Activated T-helper 1 cell treated with anti-CD3 and anti-CD28 coated beads, Interleukin-2, amount 50 U/mL, for 16 hours (primary cell): ENCODE measurements at places on chromosomes 11 and 22.

DNA sequence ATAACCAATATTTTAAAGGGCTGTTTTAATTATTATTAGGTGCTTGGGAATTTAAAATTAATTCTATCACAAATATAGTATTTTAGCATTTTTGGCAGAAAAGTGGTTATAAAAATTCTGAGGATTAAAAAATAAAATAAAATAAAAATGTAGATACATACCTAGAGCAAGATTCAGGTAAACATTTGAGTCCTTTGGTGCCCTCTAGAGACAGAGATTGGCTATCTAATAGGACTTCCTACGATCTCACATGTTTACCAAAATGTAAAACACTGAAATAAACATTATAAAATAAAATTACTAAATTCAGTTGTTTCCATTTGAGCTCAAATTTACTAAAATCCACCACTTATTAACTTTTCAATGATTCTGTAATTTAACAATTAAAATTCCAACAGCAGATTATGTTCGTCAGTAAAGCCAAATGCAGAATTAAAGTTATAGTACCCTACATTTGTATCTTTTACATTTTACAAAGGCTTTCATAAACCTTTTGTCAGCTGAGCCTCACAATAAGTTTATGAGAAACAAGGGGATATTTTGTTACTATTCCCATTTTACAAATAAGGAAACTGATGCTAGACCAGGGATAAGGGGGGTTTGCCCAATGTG lies 27.7 kb downstream of the SLC36A4 start:
- no peak for DNase-seq

- no peak for DNase-seq
Measured at GRCh38 chr11:36253238-36253637, 36.0 kb downstream of the COMMD9 start.

- no peak for DNase-seq
Measured at GRCh38 chr11:110787680-110788079, 75.4 kb upstream of the ARHGAP20 start.

DNA sequence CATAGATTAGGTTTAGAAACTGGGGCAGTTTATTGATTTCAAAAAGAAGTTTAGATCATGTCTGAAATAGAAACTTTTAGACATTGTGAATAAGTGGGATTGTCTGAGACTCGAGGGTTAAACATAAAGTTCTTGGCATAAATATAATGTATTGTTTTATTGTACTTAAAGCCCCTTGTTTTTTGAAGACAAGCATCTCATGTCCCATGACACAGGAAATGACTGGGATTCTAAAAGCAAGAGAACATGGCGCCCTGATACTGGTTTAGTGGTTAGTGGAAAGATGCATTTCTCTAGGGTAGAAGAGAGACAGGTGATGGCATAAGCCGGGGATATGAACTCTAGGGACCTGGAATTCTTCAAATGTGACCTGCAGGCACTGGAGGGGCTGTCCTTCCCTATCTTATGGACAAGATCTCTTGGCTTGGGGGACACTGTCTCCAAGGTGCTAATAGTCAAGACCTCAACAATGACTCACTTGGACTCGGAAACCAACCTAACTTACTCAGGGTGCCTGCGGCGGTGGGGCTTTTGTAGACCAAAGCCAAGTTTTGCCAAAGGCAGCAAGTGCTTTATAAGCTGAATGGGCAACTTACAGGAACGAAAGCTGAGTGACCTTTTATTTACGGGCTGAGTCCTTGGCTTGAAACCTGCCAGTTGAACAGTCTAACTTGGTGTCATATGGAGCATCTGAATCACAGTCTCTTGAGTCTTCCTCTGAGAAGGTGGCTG lies 48.2 kb downstream of the UBASH3B start:
- peak; percentile 29 for DNase-seq

GRCh38 chr11:116771935-116772334 lies 852 bp downstream of the BUD13 start:
- no peak for DNase-seq

- DNase-seq = no peak
Measured at GRCh38 chr22:38080474-38080849, 3.5 kb downstream of the SLC16A8 start.

DNA sequence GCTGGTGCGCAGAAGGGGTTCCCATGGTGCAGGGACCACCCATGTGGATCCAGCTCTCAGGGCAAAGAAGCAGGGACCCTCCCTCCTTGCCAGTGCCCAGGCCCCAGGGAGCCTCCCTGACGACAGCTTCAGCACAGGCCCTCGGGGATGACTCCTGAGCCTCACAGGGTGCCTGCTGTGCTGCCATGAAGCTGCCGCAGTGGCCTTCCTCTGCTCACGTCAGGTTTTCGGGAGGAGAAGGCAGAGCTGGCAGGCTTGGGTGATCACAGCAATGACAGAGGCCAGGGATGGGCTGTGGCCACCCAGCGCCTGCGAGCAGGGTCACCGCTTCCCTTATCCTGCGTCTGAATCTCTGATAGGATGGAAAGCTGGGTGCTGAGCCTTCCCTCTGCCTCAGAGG lies 276.2 kb downstream of the BRD1 start:
- no peak for DNase-seq

GRCh38 chr11:1762537-1763302 lies 1.0 kb downstream of the CTSD start:
- no peak for DNase-seq
